Mesendoderm (in vitro differentiated cells): ENCODE measurements at places on chromosomes 2 and 18.
A peak's percentile ranks its signal among the peaks of the same experiment; 100 is the strongest.

GRCh38 chr2:240287011-240287410 lies 146.6 kb upstream of the OTOS start:
- no peak overlapping the region for H3K4me3 ChIP-seq
- no peaks in the 10 kb centered on the region for H3K4me1 ChIP-seq
- no peaks in the 10 kb centered on the region for H3K36me3 ChIP-seq
- H3K27ac ChIP-seq: no peak overlapping the region

GRCh38 chr18:40984856-40985255 lies 970.2 kb upstream of the PIK3C3 start:
- H3K36me3 ChIP-seq: no peaks in the 10 kb centered on the region
- no peak overlapping the region for H3K4me3 ChIP-seq
- H3K27me3 ChIP-seq: no peaks in the 10 kb centered on the region
- H3K4me1 ChIP-seq: no peaks in the 10 kb centered on the region
- DNase-seq: no peak

- no peak for DNase-seq
- no peaks in the 10 kb centered on the region for H3K27me3 ChIP-seq
- no peak overlapping the region for H3K27ac ChIP-seq
Observed at GRCh38 chr18:26741048-26741447, 124.5 kb downstream of the AQP4 start.

DNA sequence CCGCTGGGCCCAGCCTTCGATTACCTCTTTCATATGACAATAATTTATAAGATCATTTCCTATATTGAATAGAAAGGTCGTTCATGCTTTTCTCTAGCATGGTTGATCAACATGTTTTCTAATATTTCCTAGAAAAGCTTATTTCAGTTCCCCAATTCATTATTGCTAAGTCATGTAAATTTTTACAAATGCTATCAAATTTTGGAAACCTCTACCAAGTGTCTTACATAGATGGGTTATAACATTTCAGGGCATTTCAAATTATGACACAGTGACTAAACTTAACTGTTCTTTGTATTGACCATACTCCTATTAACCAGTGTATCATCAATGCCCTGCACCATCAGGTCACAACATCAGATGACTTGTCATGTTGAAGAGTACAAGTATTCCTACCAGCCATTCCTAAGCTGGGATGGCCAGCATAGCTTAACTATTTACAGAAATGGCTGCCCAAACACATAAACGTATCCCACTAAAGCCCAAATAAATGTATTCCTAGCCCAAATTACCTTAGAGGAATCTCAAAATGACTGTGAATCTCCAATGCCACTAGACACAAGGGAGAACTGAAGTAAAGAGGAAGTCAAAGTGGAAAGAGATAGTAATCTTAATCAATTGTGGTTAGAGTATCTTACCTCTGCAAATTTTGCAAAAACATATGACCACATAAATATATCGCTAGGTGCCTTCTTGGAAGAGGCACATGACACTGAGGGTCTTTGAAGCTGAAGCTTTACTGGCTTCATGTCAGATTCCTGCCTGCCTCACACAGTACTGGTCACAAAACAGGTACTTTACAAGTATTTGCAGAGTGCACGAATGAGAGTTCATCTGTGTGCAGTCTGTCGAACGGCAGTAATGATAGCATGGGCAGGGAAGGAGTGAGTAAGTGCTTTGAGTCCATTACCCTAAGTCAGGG lies 87.3 kb upstream of the TLK1 start:
- H3K27me3 ChIP-seq: no peaks in the 10 kb centered on the region
- H3K27ac ChIP-seq: no peak overlapping the region
- H3K4me3 ChIP-seq: no peak overlapping the region
- no peaks in the 10 kb centered on the region for H3K36me3 ChIP-seq
- no peaks in the 10 kb centered on the region for H3K4me1 ChIP-seq

GRCh38 chr2:85243101-85244072 lies 84.4 kb downstream of the TGOLN2 start:
- no peaks in the 10 kb centered on the region for H3K36me3 ChIP-seq
- DNase-seq: peak; percentile 80
- no peak overlapping the region for H3K4me3 ChIP-seq
- H3K4me1 ChIP-seq: peaks cover 4% of the 10 kb centered on the region
- H3K27ac ChIP-seq: no peak overlapping the region

- H3K4me3 ChIP-seq: peak within 1 kb of the TSS; percentile 48
- no peaks in the 10 kb centered on the region for H3K36me3 ChIP-seq
- peaks cover 6% of the 10 kb centered on the region for H3K4me1 ChIP-seq
- DNase-seq: peak; percentile 64
- H3K27ac ChIP-seq: no peak within 1 kb of the TSS
- H3K27me3 ChIP-seq: peaks cover 32% of the 10 kb centered on the region
Observed at GRCh38 chr18:50194631-50195532, at the start of gene MYO5B. TSS of gene MYO5B (minus strand) at chr18:50195147. CDS start at chr18:50194793, 354 bp downstream.

DNA sequence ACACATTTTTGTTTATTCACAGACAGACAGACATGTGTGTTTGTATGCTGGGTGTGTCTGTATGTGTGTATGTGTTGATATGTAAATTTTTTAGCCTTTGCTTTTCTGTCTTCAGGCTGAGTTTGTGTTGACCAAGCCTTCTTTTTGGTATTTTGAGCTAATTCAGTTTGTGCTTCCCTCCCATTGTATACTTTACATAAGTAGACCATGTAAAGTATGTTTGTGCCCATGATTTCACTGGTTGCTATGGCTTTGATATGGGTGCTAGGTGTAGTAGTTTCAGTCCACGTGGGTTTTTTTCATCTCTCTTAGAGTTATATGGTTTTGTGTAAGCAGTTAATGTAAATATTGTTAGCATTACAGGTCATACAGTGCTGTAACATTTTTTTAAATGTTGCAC lies 129.4 kb upstream of the EPC2 start:
- no peaks in the 10 kb centered on the region for H3K27me3 ChIP-seq
- H3K27ac ChIP-seq: no peak overlapping the region
- peaks cover 6% of the 10 kb centered on the region for H3K4me1 ChIP-seq
- H3K36me3 ChIP-seq: no peaks in the 10 kb centered on the region
- no peak for DNase-seq
- H3K4me3 ChIP-seq: no peak overlapping the region

GRCh38 chr18:26710470-26711096 lies 154.9 kb downstream of the AQP4 start:
- peaks cover 11% of the 10 kb centered on the region for H3K4me1 ChIP-seq
- peak; percentile 90 for DNase-seq
- no peaks in the 10 kb centered on the region for H3K27me3 ChIP-seq
- H3K36me3 ChIP-seq: no peaks in the 10 kb centered on the region
- no peak overlapping the region for H3K4me3 ChIP-seq

- DNase-seq: peak; percentile 37
- H3K27ac ChIP-seq: no peak overlapping the region
- H3K4me1 ChIP-seq: no peaks in the 10 kb centered on the region
Observed at GRCh38 chr2:149800624-149801542, 213.3 kb upstream of the MMADHC start.

- H3K4me1 ChIP-seq: no peaks in the 10 kb centered on the region
- H3K27me3 ChIP-seq: no peaks in the 10 kb centered on the region
- DNase-seq: peak; percentile 69
- H3K4me3 ChIP-seq: no peak overlapping the region
- no peaks in the 10 kb centered on the region for H3K36me3 ChIP-seq
- no peak overlapping the region for H3K27ac ChIP-seq
Observed at GRCh38 chr18:27005589-27005988, 140.1 kb upstream of the AQP4 start.

GRCh38 chr2:226424971-226425370 lies 374.6 kb downstream of the IRS1 start:
- no peak overlapping the region for H3K27ac ChIP-seq
- no peaks in the 10 kb centered on the region for H3K27me3 ChIP-seq

GRCh38 chr2:95275601-95276243 lies 1.5 kb downstream of the PROM2 start:
- H3K4me3 ChIP-seq: no peak overlapping the region
- DNase-seq: no peak
- H3K36me3 ChIP-seq: no peaks in the 10 kb centered on the region
- H3K27ac ChIP-seq: no peak overlapping the region

- H3K27me3 ChIP-seq: no peaks in the 10 kb centered on the region
- no peaks in the 10 kb centered on the region for H3K36me3 ChIP-seq
- H3K4me3 ChIP-seq: no peak overlapping the region
- peak; percentile 48 for DNase-seq
- peaks cover 4% of the 10 kb centered on the region for H3K4me1 ChIP-seq
Observed at GRCh38 chr2:205343103-205343502, 339.2 kb upstream of the NRP2 start.

GRCh38 chr18:37299471-37300304 lies 265.9 kb downstream of the CELF4 start:
- H3K27me3 ChIP-seq: no peaks in the 10 kb centered on the region
- no peaks in the 10 kb centered on the region for H3K36me3 ChIP-seq
- H3K4me3 ChIP-seq: no peak overlapping the region

- DNase-seq: no peak
- no peaks in the 10 kb centered on the region for H3K4me1 ChIP-seq
- no peak overlapping the region for H3K4me3 ChIP-seq
- no peak overlapping the region for H3K27ac ChIP-seq
- no peaks in the 10 kb centered on the region for H3K36me3 ChIP-seq
- no peaks in the 10 kb centered on the region for H3K27me3 ChIP-seq
Observed at GRCh38 chr2:240952496-240953246, 45.7 kb upstream of the SNED1 start.

DNA sequence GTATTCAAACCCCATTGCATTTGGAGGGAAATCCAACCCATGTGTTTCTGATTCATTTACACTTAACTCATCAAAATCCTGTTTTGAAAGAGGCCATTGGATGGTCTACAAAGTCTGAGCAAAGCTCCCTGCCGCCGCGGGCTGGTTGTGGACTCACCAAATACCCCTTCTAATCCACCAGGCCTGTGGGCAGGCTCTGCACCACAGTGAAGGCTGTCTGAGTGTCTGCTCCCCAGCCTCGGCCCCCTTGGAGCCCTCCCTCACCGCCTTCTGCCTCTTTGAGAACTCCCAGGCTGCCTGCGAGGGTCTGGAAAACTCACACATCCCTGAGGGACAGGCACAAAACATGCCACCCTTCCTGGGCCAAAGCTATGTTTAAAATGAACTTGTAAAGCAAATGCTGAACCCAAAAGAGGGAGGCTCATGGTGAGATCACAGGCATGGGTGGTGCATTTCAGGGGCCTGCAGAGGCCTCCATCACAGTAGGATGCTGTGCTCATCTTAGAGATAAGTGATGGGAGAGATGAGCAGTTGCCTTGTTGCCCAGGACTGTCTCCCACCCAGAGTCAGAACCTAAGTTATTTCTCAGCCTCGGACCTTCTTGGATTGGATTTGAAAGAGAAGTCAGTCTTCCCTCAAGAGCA lies 225.0 kb downstream of the CYP26B1 start:
- H3K4me1 ChIP-seq: no peaks in the 10 kb centered on the region
- H3K4me3 ChIP-seq: no peak overlapping the region
- H3K27me3 ChIP-seq: no peaks in the 10 kb centered on the region
- no peak overlapping the region for H3K27ac ChIP-seq

- H3K27me3 ChIP-seq: no peaks in the 10 kb centered on the region
- H3K4me1 ChIP-seq: no peaks in the 10 kb centered on the region
- DNase-seq: no peak
- H3K27ac ChIP-seq: no peak overlapping the region
- peaks cover 1% of the 10 kb centered on the region for H3K36me3 ChIP-seq
Observed at GRCh38 chr2:241562269-241562891, 3.8 kb downstream of the BOK start.

DNA sequence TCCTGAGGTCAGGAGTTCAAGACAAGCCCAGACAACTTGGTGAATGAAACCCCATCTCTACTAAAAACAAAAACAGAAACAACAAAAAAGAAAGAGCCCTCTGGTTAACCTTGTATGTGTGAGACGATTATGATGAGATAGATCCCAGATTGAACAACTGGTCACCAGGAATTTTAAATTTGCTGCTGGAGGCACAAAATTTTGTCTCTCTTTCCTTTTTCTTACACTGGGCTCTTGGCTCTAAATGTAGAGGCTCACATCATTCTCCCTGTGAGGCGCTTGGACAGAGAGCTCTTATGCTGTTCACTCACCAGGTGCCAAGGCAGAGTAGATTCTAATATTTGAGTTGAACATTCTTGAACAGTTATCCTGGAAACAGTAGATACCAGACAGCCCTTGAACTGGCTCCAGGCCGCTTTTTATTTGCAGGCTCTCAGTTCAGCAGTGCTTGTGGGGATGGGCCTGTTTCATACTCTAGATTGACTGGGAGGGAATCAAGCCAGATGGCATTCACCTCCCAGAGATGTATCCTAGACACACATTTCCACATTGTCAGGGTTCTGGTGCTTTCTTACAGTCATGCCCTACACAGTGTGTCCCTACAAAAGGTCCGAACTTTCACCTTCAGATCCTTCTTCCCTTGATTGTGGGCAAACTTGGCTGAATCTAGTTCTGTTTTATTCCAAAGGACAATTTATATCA lies 1159.6 kb downstream of the RPIA start:
- no peaks in the 10 kb centered on the region for H3K27me3 ChIP-seq
- no peaks in the 10 kb centered on the region for H3K36me3 ChIP-seq
- H3K4me3 ChIP-seq: no peak overlapping the region
- DNase-seq: no peak

DNA sequence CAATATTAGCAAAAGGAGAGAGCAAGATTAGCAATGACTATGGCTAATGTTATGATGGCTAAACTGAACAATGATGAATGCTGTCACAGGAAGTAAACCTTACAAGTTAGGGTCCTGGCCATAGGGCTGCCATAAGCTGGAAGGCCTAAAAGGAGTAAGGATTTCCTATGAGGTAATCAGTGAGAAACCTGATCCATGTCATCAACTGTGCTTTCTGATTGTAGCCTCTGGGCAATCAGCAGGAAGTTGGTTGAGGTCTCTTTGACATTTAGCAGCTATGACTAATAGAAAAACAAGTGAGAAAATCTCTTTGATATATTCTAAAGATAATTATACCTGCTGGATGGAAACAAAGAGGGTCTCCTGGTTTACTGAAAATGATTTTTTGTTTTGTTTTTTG lies 193.0 kb downstream of the RAB3GAP1 start:
- peak; percentile 78 for DNase-seq
- H3K4me1 ChIP-seq: no peaks in the 10 kb centered on the region
- H3K27ac ChIP-seq: no peak overlapping the region

DNA sequence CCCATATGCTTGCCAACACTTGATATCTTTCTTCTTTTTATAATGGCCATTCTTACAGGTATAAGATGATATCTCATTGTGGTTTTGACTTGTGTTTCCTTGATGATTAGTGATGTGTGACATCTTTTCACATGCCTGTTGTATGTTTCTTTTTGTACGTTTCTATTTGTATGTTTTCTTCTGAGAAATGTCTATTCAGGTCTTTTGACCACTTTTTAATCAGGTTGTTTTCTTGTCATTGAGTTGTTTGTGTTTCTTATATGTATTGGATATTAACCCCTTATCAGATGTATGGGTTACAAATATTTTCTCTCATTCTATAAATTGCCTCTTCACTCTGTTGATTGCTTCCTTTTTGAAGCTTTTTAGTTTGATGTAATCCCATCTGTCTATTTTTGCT lies 42.4 kb downstream of the ABCB11 start:
- no peak overlapping the region for H3K27ac ChIP-seq
- H3K27me3 ChIP-seq: no peaks in the 10 kb centered on the region

DNA sequence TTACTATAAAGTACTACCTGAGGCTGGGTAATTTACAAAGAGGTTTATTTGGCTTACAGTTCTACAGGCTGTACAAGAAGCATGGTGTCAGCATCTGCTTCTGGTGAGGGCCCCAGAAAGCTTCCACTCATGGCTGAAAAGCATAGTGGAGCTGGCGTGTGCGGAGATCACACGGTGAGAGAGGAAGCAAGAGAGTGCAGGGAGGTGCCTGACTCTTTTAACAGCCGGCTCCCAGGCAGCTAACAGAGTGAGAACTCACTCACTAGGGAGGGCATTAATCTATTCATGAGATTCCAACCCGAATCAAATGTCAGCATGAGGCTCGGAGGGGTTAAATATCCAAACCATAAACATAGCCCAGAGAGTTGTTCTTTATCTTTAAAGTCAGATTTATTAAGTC lies 117.3 kb downstream of the LDLRAD4 start:
- peak; percentile 18 for DNase-seq
- H3K36me3 ChIP-seq: no peaks in the 10 kb centered on the region
- H3K27ac ChIP-seq: no peak overlapping the region
- H3K27me3 ChIP-seq: no peaks in the 10 kb centered on the region
